ENCODE measurements at places on chromosomes 12 and 14.

DNA sequence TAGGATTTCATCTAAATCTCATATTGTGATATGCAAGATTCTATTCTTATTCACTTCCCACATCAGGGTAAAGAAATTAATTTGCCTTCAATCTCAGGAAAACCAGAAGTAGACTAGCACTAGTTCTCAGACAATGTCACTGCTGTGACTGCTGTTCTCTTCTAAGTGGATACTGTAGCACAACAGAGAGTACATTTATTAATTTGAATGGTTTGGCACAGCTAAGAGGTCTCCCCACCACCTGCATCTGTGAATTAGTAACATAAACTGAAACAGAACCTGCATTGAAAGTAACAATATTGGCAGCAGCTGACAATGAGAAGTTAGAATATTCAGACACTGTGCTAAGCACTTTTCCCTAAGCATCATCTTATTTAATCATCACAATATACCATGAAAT is 253.1 kb downstream of the PDZRN4 start:
- DNase-seq = no peak

DNA sequence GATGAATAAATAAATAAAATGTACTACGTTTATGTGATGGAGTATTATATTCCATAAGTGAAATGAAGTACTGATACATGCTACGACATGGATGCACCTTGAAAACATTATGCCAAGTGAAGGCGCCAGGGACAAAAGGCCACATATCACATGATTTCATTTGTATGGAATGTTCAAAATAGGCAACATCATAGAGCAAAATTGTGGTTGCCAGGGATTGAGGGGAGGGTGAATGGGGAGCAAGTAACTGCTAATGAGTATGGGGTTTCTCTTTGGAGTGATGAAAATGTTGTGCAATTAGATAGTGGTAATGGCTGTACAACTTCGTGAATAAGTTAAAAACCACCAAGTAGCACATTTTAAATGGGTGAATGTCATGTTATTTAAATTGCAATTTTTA is 132.8 kb downstream of the SLC38A4 start:
- DNase-seq = no peak

GRCh38 chr12:115386946-115387345 is 703.0 kb upstream of the TBX3 start:
- no peak for DNase-seq

DNA sequence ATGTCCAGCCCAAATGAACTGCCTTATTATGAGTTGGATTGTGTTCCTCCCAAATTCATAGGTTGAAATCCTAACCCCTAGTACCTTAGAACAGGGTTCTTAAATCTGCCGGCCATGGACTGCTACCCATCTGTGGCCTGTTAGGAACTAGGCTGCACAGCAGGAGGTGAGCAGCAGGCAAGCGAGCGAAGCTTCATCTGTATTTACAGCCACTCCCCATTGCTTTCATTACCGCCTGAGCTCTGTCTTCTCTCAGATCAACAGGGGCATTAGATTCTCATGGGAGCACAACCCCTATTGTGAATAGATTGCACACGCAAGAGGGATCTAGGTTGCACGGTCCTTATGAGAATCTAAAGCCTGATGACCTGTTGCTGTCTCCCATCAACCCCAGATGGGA is 9.8 kb upstream of the EML5 start:
- no peak for DNase-seq

GRCh38 chr12:97535582-97535981 is 73.0 kb downstream of the RMST start:
- DNase-seq = no peak

- DNase-seq = no peak
These were observed 201.2 kb downstream of the CHST11 start for GRCh38 chr12:104657726-104658484.

- no peak for DNase-seq
These were observed 183.7 kb downstream of the DACT1 start for GRCh38 chr14:58821421-58821820.

DNA sequence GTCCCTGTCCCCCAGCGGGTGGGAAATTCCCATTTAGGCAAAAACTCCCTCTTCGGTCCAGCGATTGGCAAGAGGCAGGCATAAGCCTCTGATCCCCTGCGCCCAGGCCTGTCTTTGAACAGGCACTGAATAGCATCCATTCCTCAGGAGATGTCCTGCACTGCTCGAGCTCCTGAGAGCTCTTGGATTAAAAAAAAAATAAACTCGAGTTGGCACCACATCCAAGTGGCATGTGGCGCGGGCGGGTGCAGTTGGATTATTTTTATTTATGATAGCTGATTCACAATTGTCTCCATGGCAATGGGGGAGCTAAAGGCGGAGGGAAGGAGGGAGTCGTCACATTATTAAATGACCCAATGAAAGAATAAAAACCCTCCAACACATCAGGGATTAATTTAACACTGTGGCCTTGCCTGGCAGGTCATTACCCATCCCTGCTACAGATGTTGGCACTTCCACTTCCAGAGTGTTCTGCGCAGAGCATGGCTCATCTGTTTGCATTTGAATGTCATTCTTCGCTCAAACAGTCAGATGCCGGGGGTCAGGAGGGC is 207.2 kb downstream of the AACS start:
- no peak for DNase-seq

DNA sequence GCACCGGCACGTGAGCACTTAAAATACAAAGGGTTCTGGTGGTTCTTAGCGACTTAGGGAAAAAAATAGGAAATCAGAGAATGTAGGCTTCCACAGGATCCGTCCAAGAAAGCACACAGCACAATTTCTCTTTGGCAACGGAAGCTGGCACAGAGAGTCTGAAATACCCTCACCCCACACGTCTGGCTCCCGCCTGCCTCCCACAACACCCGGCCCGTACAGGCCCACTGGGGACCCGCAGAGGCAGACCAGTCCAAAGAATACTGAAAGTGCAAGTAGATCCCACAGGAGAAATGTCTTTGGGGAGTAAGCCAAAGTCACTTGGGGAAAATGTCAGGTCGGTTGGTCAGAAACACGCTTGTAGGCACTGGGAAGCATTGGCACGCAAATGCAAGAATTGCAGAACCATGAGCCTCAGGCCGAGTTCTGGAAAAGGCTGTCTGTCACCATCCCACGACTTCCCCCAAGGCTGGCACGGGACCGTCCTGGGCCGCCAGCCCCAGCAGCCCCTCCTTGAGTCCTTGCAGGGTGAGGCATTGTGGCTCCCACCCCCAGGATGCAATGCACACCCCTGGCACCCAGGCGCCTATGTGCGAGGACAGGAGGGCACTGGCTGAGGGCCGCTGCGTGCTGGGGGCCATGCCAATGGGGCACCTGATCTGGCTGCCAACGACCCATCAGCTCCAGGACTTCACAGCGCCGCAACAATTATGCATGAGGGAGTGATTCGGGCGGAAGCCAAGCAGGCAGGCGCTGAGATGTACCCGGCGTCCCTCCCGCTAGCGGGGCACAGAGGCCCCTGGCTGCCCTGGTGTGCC is 29.7 kb downstream of the CHGA start:
- DNase-seq = no peak

- DNase-seq = no peak
These were observed 1046.6 kb upstream of the USP15 start for GRCh38 chr12:61213646-61214045.

GRCh38 chr14:32090686-32091085 is 13.6 kb downstream of the ARHGAP5 start:
- no peak for DNase-seq

- no peak for DNase-seq
These were observed 9.5 kb upstream of the BDKRB1 start for GRCh38 chr14:96246539-96246847.

- no peak for DNase-seq
These were observed 50.3 kb downstream of the CCNK start for GRCh38 chr14:99531251-99532096.

- no peak for DNase-seq
These were observed 117.4 kb downstream of the GCH1 start for GRCh38 chr14:54785136-54785777.

- DNase-seq = no peak
These were observed 30.3 kb upstream of the INF2 start for GRCh38 chr14:104659146-104659545.

DNA sequence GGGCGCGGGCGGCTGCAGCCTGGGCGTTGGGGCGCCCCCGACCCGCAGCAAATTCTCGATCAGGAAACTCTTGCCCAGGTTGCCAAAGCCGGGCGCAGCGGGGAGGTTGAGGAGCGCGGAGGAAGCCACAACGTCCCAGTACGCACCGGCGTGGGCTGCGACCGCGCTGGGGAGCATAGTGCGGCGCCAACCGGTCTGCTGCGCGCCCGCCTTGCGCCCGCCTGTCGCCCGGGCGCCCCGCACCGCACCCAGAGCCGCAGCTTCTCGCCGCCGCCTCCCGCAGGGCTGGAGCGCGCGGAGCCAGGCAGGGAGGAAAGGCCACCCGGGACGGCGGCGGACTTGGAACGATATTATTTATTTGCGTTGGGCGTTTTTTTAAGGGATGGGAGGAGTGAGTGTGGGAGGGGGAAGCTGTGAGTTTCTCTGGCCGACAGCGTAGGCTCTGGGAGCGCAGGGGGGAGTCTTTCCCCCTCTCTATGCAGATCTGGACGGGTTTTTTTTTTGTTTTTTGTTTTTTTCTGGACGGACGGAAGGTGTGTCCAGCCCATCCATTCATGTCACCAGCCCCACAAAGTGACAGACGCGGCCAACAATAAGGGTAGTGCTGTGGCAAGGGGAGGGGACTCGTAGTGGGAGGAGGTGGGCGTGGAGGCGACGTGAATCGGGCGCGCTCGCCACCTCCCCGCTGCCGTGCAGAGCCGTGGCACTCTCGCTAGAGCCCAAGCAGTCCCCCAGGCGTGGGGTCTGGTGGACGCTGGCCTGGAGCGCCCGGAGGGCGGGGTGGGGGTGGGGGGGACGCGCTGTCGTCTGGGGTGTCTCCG is at the start of gene DBX2:
Gene DBX2 (minus strand): TSS at position 349 of the 821 bp plus-strand sequence. CDS start 172 bp downstream, at position 177.
- no peak for DNase-seq

DNA sequence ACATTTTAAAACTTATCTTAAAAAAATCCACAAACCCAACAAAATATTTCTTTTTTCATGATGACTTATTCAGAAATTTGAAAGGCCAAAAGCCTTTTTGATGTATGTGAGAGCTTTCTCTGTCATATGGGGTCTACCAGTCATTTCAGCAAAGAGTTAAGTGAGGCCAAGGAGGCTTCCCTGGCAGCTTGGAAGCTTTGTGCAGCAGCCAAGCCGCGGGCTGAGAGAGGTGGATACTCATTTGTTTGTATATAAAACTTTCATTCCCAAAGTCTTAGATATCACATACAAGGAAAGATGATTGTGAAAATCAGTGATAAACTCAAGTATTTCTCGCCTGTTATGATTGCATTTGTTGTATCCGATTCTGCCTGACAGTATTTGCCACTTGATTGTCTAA is 48.5 kb upstream of the RNU6-8 start:
- no peak for DNase-seq

- no peak for DNase-seq
These were observed 16.5 kb upstream of the SERPINA4 start for GRCh38 chr14:94544726-94545125.

GRCh38 chr12:89372584-89373370 is 20.5 kb upstream of the DUSP6 start:
- DNase-seq = no peak

DNA sequence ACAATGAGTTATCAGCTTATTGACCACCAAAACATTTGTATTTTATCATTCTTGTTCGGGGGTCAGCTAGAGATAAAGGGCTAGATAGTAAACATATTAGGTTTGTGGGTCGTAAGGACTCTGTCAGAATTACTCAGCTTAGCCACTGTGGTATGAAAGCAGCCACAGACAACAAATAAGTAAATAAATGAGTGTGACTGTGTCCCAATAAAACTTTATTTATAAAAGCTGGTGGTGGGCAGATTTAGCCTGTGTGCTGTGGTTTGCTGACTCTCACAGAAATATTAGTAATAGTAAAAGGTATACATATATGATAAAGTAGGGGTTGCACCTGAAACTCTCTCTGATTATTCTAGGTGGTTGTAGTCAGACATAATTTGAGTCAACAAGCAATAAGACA is 56.1 kb downstream of the TPH2 start:
- no peak for DNase-seq

GRCh38 chr12:93707836-93708235 is 30.7 kb downstream of the CRADD start:
- DNase-seq = no peak

GRCh38 chr12:76692846-76693245 is 71.1 kb upstream of the ZDHHC17 start:
- DNase-seq = no peak

GRCh38 chr12:1662761-1663439 is 28.0 kb upstream of the ADIPOR2 start:
- DNase-seq = no peak

- no peak for DNase-seq
These were observed 227.5 kb upstream of the LMO3 start for GRCh38 chr12:16833376-16834015.

DNA sequence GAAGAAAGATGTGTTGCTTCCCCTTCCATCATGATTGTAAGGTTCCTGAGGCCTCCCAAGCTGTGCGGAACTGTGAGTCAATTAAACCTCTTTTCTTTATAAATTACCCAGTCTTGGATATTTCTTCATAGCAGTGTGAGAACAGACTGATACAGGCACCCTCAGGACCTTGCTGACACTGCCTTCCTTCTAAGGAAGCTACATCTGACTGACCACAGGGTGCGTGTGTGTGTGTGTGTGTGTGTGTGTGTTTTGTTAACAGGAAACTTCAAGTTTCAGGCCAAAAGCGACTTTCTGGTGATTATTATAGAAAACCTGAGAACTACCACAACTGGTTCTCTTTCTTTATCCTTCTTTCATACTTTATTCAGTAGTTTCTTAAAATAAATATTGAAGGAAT is 149.0 kb downstream of the CAPZA3 start:
- DNase-seq = no peak

- DNase-seq = no peak
These were observed 286.7 kb upstream of the GRIP1 start for GRCh38 chr12:66965621-66966020.

DNA sequence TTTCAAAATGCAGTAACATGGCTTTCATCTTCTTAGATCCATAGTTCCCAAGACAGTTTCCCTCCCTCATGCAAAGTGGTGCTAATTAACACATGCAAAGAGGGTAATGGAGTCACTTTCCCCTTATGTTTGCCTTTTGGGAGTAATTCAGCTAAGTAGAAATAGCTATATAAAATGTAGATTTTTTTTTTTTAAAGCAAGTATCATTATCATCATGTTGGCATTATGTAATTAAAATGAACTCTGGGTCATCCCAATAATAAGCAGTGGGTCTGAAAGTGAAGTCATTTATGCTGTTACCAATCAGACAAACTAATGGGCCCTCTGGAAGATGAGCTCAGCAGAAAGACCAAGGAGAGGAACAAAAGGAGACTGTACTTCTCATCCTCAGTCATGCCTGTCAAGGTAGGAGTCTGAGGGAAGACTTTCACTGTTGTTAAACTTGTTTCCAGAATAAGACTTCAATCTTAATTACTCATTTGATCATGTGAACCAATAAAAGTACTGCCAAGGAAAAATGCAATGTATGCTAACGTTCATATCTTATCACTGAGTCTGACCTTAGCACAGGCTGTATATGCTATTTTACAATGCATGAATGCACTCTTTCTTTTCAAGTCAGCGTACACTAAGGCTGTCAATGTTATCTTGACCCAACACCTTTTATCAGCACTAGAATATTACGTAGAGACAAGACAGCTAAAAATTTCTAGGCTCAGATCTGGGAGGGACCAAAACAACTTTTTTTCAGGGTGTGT is 26.8 kb downstream of the AREL1 start:
- no peak for DNase-seq

- DNase-seq = no peak
These were observed 344 bp downstream of the LPAR5 start for GRCh38 chr12:6635375-6635855.
